ENCODE measurements at places on chromosomes 3 and 15.

- DNase-seq = no peak
These were observed 8.6 kb downstream of the RHCG start for GRCh38 chr15:89487791-89488190.

GRCh38 chr3:178259703-178260102 lies 276.5 kb upstream of the KCNMB2 start:
- DNase-seq = no peak

DNA sequence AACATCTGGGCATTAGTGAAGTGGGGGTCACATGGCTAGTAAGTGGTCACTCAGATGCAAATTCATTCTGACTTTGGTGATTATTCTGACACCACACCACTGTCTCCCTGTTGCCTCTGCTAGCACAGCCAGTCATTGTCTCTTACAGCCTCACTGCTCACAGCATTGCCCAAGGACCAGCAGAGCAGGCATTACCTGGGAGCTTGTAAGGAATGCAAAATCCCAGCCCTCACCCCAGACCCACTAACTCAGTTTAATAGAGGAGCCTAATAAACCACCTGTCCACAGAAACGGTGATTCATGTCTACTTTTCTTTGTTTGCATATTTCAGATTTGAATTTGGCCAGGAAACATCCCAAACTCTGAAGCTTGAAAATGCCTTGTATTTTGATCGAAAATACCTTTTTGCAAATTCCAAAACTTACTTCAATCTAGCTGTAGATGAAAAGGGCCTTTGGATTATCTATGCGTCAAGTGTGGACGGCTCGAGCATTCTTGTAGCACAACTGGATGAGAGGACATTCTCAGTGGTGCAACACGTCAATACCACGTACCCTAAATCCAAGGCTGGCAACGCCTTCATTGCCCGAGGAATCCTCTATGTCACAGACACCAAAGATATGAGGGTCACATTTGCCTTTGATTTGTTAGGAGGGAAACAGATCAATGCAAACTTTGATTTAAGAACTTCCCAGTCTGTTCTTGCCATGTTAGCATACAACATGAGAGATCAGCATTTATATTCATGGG lies 62.7 kb downstream of the GLDN start:
- DNase-seq = no peak

DNA sequence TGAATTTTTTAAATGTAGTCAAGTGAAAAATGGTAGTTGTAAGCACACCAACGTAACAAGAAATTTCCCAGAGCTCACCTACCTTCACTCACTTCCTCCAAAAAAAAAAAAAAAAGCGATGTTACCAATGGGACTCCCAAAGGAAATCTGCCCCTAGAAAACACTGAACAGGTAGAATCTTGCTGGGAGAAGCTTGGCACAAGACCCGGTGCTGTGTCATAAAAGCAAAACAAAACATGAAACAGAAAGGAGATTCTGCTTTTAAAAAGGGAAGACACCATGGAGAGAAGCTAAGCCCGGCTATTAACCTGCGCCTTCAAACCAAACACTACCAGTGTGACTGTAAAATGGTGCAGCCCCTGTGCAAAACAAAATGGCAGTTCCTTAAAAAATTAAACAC lies 40.5 kb downstream of the PGPEP1L start:
- DNase-seq = no peak

- no peak for DNase-seq
These were observed 234.7 kb upstream of the PLSCR5 start for GRCh38 chr3:146839727-146840375.

- DNase-seq = no peak
These were observed 35.6 kb upstream of the GYG1 start for GRCh38 chr3:148955544-148956346.

DNA sequence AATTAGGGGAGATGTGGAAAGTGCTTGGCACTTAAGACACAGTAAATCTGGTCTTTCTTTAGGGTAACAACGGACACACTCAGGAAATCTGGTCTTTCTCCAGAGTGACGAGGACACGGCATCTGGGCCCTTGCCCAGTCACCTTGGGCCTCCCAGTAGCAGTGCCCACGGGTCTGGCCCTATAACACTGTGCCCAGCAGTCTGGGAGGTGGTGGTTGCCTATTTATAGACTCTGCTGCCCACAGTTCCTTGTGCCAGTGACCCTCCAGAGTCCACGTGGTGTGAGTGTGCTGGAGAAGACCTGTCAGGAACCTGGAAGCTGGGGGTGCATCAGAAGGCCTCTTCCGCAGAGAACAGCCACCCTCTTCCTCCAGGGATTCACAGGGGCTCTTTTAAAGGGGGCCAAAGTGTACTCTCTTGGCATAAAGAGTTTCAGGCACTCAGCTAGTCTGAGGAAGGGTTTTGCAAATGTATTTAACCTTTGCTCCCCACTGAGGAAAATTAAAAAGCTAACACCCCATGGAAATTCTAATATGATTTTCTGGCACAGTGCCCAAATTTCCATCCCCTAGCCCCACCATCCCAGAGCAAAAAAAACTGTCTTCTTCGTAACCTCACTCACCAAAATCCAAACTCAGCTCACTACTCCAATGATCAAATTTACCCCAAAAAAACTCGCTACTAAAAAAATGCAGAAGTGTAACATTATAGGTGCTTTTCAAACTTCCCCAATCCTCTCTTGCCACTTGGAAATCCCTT lies 15.4 kb downstream of the WNT5A start:
- no peak for DNase-seq

- no peak for DNase-seq
These were observed 25.2 kb downstream of the ST8SIA2 start for GRCh38 chr15:92418864-92419263.

DNA sequence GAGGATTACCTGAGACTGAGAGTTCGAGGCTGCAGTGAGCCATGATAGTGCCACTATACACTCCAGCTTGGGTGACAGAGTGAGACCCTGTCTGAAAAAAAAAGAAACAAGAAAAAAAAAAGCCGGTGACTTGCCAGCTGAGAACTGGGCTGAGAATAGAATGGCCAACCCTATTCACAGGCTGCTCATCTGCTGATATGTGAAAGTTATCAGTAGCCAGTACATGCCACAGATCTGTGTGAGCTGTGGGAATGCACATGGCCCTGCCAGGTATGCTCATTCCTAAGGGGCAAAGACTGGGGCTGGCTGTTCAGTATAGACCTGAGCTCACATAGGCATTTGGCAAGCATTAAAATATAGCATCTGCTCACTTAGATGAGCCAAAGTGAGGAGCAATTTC lies 30.9 kb downstream of the IL20RB start:
- no peak for DNase-seq

DNA sequence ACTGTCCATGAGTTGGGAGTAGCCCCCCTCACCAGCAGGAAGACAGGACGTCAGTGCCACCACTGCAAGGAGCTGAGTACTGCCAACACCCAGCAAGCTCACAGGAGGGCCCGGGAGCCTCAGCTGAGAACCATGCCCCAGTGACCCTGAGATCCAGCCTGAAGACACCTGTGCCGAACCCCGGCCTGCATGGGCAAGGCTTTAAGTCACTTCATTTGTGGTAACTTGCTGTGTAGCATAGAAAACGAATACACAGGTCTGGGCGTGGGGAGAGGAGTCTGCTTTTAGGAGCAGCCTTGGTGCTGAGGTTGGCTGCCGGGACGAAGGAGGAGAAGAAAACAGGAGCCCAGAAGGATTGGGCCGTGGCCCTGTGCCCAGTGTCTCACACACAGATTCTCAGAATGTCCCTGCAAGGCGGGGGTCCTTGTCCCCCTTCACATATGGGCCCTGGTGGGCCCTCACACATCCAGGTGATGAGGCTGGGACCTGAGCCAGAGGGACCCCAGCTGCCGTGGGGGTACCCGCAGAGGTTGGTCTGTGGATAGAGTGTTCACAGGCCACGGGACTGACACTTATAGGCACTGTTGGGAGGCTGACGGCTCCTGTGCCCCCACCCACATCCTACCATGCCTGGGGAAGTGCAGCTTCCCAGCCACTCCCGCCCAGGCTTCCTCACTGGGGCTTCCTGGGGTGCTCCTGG lies 85.3 kb downstream of the PLXNA1 start:
- DNase-seq = no peak

- DNase-seq = no peak
These were observed 156.3 kb downstream of the FRMD5 start for GRCh38 chr15:44038755-44039191.

DNA sequence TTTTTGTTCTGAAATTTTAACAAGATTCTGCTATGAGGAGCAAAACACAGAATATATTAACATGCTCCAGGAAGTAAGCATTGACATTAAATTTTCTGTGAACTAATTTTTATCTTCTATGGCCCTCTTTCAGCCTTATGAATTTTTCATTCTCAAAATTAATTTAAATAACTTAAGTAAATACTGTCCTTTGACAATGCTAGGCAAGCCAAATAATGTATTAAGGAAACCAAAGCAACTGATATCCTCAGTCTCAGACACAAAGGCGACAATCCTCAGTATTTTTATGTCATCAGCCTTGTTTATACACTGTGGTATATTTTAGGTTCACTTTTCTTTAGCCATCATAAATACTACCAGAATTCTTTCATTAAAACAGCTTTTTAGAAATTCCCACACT lies 159.8 kb downstream of the CGGBP1 start:
- no peak for DNase-seq

- no peak for DNase-seq
These were observed 97.4 kb upstream of the RBMS3 start for GRCh38 chr3:29183346-29184087.

DNA sequence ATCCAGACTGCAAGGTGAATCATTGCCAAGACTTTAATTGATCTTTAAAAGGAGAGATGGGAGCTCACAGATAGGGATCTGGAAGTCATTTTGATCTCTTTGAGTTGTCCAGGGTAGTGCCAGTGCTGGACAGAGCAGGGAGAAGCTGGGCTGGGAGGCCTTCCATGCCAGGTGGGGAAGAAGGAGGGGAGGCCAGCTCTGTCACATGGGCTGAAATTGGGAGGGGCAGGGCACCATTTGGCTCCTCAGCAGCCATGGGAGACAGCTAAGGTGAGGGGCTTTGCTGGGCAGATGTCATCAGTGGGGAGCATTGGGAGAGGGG lies 23.4 kb downstream of the SMAD6 start:
- no peak for DNase-seq

DNA sequence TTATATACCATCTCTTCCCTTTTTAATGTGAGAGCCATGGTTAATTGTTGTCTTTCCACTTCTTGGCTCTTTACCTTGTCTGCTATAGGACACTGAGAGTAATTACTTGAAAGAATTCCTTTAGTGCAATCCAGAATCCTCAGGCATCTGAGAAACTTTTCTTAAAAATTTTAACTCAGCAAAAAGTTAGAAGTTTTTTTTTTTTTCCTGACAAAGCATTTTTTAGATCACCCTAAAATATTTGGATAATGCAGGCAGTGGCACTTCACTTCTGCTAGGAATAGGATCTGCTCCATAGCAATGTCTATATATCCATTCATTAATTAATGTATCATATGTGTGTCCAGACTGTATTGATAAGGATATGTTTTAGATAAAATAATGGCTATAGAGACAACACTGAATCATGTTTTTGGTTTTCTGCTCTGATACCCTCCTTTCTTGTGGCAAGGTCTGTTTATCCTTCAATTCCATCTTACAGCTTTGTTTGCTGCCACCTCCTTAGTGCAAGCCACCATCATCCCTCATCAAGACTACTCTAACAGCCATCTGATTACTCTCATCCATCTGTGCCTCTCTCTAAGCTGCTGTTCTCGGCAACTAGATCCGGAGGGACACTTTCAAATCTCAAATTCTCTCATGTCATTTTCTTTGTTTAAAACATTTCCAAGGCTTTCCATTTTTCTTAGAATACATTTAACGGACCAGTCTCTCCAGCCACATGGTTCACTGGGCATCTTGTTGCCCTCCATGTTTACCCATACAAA lies 563.5 kb downstream of the EDEM1 start:
- DNase-seq = no peak

DNA sequence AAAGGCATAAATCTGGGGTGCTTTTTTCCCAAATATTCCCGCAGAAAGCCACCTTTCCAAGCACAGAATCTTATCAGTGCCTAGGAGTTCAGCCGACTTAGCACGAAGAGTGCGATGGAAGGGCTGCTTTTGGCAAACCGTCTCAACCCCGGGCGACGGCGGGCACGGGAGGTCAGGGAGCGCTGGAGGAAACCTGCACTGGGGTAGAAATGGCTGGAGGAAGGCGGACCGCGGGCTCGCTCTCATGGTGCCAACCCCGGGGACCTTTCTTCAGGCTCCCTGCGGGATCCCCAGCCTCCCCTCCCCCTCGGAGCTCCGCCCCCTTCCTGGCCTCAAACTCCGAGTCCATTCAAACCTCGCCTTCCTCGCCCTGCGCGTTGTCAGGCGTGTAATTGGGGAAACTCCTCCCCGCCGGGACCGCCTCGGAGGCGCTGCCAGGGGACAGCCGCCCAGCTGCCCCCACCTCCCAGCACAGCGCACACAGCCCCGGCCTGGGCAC lies at the start of gene GABRG3:
Gene GABRG3 (plus strand): TSS at position 470 of the 499 bp plus-strand sequence.
- DNase-seq = no peak

DNA sequence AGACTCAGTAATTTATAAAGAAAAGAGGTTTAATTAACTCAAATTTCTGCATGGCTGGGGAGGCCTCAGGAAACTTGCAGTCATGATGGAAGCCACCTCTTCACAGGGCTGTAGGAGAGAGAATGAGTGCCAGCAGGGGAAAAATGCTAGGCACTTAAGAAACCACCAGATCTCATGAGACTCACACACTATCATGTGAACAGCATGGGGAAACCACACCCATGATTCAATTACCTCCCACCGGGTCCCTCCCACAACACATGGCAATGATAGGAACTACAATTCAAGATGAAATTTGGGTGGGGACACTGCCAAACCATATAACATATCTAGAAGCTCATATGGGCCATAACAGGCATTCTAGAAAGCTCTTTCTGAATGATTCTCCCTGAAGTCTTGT lies 190.3 kb downstream of the WNT5A start:
- no peak for DNase-seq

DNA sequence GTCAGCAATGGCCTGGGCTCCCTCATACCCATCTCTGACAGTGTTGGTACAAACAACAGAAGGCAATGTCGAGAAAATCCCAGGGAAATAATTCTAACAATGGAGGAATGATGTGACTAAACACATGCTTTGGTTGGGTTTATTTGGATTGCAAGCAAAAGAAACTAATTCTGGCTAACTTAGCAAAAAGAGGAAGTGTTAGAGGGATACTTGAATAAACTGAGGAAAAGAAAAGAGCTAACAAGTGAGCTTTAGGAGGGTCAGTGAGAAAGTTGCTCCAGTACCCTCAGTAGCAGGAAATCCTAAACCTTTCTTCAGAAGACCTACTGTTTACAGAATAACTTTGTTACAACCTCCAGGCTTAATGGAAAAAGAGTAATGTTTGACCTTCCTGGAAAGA lies 264.6 kb upstream of the WNT5A start:
- no peak for DNase-seq

GRCh38 chr3:47359323-47359722 lies 21.5 kb upstream of the PTPN23 start:
- no peak for DNase-seq

Measured in activated CD8-positive, alpha-beta memory T cell treated with anti-CD3 and anti-CD28 coated beads, Interleukin-2, amount 50 U/mL, for 4 hours (primary cell).